ENCODE measurements at places on chromosomes 4 and X.

- DNase-seq: no peak
Observed at GRCh38 chr4:98786866-98787265, 128.5 kb upstream of the TSPAN5 start.

- DNase-seq: no peak
Observed at GRCh38 chr4:147044241-147044640, 98.6 kb upstream of the TTC29 start.

DNA sequence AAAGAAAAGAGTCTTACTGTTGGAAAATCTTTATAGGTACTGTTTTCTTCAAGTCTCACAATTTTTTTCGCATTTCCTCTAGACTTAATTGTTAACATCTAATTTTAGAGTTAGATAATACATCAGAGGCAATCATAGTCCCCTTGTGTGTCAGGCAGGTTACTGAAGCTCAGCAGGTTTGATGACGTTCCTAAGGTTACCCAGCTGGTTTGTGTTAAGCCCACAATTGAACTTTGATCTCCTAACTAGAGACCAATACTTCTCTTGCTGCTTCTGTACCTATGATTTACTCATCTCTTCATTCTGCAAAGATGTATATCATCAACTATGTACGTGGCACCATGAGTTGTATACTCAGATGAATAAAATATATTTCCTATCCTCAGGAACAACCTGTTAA lies 131.6 kb upstream of the STIM2 start:
- DNase-seq: no peak

DNA sequence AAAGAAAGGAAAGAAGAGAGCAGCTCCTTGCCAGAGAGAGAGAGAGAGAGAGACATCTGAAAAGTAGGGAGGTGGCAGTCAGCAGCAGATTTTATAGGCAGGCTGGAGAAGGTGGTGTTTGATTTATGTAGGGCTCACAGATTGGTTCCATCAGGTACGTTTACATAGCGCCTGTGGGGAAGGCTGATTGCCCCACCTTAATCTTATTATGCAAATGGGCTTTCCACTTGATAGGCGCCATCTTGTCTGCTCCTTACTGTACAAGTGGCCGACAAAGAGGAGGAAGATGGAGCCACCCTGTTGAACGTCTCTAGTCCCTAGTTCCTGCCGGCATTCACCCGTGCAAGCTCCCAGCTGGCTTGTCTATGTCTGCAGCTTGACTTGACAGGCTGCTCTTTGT lies 49.1 kb upstream of the DHRSX start:
- DNase-seq: no peak

DNA sequence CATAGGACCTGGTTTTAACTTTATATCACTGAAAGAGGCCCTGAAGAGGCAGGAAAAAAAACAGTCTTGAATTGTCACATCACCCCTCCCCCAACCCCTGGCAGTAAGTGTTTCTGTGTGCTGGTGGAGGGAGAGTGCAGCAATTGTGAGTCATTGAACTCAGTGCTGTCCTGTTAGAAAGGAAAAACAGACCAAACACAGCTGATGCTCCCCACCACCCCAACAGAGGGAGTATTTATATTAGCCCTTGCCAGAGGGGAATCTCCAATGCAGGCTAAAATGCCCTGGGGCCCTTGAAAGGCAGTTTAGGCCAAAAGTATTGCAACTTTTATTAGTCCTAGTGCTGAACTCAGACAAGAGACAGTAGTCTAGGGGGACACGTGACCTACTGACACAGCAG lies 197.8 kb upstream of the AGTR2 start:
- no peak for DNase-seq

- DNase-seq: no peak
Observed at GRCh38 chr4:76513482-76513881, 78.5 kb downstream of the SHROOM3 start.

DNA sequence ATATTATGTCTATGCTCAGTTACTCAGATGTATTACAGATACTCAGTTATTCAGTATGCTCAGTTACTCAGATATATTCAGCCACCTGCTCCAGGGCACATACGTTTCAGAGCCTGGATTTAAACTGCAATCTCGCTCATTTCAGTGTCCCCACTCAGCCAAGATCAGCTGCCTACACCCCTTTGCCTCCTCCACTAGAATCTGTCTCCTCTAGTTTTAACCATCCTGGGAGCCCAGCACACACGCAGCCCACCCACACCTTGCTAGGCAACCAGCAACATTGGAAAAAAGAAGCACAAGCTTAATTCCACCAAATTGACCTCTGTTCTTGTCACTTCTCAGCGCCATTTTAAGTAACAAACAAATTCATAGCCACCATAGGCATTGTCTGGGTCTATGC lies 246.2 kb downstream of the QDPR start:
- no peak for DNase-seq

DNA sequence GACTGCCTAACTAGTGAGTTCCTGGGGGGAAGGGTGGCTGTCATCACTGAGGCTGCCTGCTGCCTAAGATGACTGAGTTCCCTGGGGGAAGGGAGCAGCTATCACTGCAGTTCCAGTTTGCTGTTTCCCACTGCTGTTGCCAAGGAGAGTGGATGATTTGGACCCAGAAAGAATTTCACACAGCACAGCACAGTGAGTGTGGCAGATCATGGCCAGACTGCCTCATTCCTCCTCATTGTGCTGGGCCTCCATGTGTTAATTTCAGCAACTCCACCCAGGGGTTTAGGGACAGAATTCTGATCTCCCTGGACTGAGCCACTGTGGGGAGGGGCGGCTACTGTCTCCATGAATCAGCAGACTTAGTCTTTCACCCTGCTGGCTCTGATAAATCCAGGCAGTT lies 125.0 kb downstream of the TEX13C start:
- peak; percentile 0 for DNase-seq

DNA sequence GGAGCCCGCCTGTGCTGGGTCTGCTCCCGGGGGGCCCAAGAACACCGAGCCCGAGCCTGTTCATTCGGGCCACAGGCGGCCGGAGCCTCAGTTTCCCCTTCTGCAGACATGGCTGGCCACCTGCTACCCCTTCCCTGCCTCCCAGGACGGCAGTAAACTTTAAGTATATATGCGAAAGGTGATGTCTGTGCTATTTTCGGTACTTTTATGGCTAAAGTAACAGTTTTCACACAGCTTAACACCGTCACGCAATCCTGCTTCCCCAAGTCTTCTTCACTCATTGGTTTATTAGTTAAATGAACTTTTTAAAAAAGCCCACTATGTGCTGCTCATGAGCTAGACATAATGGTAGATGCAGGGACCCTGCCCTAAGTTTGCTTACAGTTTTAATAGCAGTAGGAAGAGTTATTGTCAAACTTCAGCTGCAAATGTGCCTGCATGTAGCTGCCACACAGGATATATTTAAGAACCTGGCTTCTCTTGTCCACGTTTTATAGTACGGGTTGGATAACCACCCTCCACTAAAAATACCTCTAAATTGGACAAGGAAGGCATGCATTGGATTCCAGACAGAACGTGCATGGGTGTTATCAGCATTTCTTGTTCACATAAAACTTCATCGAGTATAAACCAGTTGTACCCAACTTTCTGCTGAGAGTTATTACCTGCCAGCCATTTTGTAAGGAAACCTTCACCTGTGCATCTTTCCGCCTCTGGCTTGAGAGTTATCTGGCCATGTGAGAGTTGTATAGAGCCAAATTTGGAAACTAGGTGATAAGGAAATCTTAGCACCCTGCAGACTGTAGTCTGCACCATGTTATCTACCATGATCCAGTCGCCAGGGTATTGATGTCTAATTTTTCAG lies 741 bp downstream of the ANAPC4 start:
- DNase-seq: no peak
